ENCODE measurements at places on chromosomes 1 and 21. TPM values are rescaled to one million over a fixed set of nuclear protein-coding genes. Genes with fewer than 3 reads are reported as not detected.

The OR2L3 gene
- total RNA-seq, result not detected

The FNDC5 gene
- total RNA-seq, result not detected

The MXRA8 gene
- total RNA-seq, result not detected

The VANGL2 gene
- not detected for total RNA-seq

The OR10Z1 gene
- total RNA-seq, result not detected

The OR2C3 gene
- total RNA-seq, result not detected

The KRTAP19-6 gene
- not detected for total RNA-seq
